ENCODE measurements at places on chromosomes 5 and 9. TPM values are rescaled to one million over a fixed set of nuclear protein-coding genes. Genes with fewer than 3 reads are reported as not detected.

The AQP3 gene
- 2.8 TPM for total RNA-seq

The IFNA21 gene
- total RNA-seq: not detected

The BAAT gene
- not detected for total RNA-seq

The SPEF2 gene
- 14.1 TPM for total RNA-seq

The ADCY2 gene
- not detected for total RNA-seq

The SLC6A7 gene
- not detected for total RNA-seq

- no peaks in the 10 kb centered on the region for H3K36me3 ChIP-seq
- peaks cover 64% of the 10 kb centered on the region for H3K27me3 ChIP-seq
- no peak overlapping the region for H3K27ac ChIP-seq
- no peak overlapping the region for H3K4me3 ChIP-seq
These were observed 67.2 kb downstream of the DMRT1 start for GRCh38 chr9:908536-909205.

GRCh38 chr9:9799287-9799686 is 813.5 kb downstream of the PTPRD start:
- no peaks in the 10 kb centered on the region for H3K4me1 ChIP-seq
- no peak overlapping the region for H3K4me3 ChIP-seq
- DNase-seq: no peak
- no peaks in the 10 kb centered on the region for H3K36me3 ChIP-seq

GRCh38 chr9:2319421-2319820 is 302.2 kb upstream of the VLDLR start:
- H3K36me3 ChIP-seq: no peaks in the 10 kb centered on the region
- no peak overlapping the region for H3K27ac ChIP-seq
- no peak for DNase-seq

GRCh38 chr5:59198365-59198764 is 615.5 kb downstream of the RAB3C start:
- no peak for DNase-seq
- H3K27me3 ChIP-seq: peaks cover 2% of the 10 kb centered on the region
- H3K4me1 ChIP-seq: peaks cover 6% of the 10 kb centered on the region
- no peak overlapping the region for H3K4me3 ChIP-seq
- no peaks in the 10 kb centered on the region for H3K36me3 ChIP-seq
- no peak overlapping the region for H3K27ac ChIP-seq

- H3K27ac ChIP-seq: no peak overlapping the region
- no peaks in the 10 kb centered on the region for H3K36me3 ChIP-seq
- H3K4me1 ChIP-seq: no peaks in the 10 kb centered on the region
- no peaks in the 10 kb centered on the region for H3K27me3 ChIP-seq
- no peak overlapping the region for H3K4me3 ChIP-seq
These were observed 522.9 kb downstream of the RASEF start for GRCh38 chr9:82539856-82540579.

DNA sequence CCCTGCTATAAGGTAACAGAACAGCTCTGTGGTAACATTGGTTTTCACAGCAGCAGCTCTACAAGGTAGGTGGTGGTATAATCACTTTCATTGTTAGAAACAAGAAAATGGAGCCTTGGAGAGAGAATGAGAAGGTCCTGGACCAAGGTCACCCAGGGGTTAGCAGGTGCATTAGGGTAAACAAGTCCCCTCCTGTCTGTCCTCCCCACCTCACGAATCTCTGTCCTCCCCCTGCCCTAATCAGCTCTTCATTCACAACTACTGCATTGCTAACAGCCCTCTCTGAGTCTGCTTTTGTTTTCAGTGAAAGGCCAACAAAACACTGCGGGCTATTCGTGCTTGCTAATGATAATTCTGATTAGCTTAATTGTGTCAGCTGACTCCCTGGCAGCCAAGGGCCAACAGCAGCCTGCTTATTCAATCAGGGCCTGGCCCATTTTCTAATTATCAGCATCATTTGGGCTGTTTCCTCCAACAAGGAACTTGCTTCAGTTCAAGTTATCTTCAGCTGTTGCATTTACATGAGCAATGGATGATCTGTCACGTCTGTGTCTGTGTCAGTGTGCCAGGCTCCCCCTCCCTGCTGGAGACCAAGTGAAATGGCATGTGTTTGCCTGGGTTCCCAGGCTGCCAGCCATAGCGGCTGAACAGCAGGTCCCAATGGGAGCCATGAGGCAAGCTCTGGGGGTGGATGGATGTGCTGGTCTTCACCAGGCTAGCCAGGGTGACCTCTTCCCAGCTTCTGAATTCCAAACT is 56.7 kb upstream of the EQTN start:
- H3K4me1 ChIP-seq: peaks cover 21% of the 10 kb centered on the region
- no peak overlapping the region for H3K4me3 ChIP-seq
- H3K36me3 ChIP-seq: no peaks in the 10 kb centered on the region
- no peak for DNase-seq
- peaks cover under 1% of the 10 kb centered on the region for H3K27me3 ChIP-seq

DNA sequence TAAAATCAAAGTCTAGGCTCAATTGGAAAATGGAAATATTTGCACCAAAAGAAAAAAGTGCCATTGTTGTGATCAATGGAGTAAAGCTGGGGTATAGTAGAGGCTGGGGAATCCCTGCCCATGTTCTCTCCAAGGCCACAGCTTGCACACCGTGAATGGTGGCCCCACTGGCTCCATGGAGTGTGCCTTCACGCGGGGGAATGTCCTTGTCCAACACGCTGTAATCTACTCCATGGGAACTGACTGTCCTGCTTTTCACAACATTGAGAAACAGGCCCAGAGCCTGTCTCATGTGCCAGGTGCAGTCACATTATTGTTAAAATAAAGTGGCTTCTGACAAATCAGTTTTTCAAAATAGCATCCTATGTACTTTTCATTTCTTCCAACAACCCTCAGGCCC is 33.1 kb upstream of the ITGA2 start:
- DNase-seq: no peak
- no peak overlapping the region for H3K4me3 ChIP-seq
- H3K27ac ChIP-seq: no peak overlapping the region
- no peaks in the 10 kb centered on the region for H3K4me1 ChIP-seq
- H3K36me3 ChIP-seq: peaks cover 1% of the 10 kb centered on the region
- peaks cover 4% of the 10 kb centered on the region for H3K27me3 ChIP-seq

DNA sequence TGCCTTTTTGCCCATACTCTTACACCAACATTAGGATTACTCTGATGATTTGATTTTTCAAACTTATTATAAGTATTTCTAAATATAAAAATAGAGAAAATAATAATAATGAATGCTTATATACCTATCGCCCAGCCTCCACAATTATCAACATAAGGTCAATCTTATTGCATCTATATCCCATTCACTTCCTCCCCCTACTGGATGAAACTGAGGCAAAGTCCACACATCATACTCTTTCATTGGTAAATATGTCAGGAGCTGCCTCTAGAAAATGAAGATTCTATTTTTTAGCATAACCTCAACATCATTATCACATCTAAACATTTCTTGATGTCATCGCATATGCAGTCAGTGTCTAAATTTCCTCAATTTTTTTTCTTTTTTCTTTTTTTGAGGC is 44.3 kb downstream of the SH3RF2 start:
- no peak for DNase-seq
- peaks cover 13% of the 10 kb centered on the region for H3K27me3 ChIP-seq
- no peaks in the 10 kb centered on the region for H3K36me3 ChIP-seq
- H3K27ac ChIP-seq: no peak overlapping the region
- no peak overlapping the region for H3K4me3 ChIP-seq

- no peaks in the 10 kb centered on the region for H3K36me3 ChIP-seq
- H3K27ac ChIP-seq: no peak overlapping the region
- H3K4me3 ChIP-seq: no peak overlapping the region
- peaks cover 42% of the 10 kb centered on the region for H3K27me3 ChIP-seq
- DNase-seq: no peak
- H3K4me1 ChIP-seq: no peaks in the 10 kb centered on the region
These were observed 33.5 kb upstream of the DMRT3 start for GRCh38 chr9:942805-943580.

DNA sequence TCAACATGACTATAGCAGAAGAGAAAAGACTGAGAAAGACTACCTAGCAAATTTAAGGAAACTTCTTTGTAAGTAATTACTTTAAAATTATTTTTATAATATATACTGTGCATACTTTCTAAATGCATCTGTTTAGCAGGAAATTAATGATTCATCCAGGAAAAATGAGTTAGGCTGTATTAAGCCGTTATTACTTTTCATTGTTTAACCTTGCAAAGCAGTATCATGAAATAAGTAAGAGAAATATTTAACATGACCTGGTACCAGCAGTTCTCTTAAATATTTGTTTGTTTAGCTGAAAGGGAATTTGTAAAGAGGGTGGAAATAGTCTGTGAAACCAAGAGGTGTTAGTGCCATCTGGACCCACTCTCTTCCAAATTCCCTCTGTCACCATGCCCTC is 175.0 kb downstream of the GNAQ start:
- H3K4me1 ChIP-seq: no peaks in the 10 kb centered on the region
- peaks cover 4% of the 10 kb centered on the region for H3K36me3 ChIP-seq
- no peaks in the 10 kb centered on the region for H3K27me3 ChIP-seq

- peak; percentile 44 for DNase-seq
- peaks cover 22% of the 10 kb centered on the region for H3K4me1 ChIP-seq
- peak within 1 kb of the TSS; percentile 88 for H3K4me3 ChIP-seq
- peaks cover 1% of the 10 kb centered on the region for H3K36me3 ChIP-seq
These were observed at the start of gene C5orf52 for GRCh38 chr5:157670662-157671591. TSS of gene C5orf52 (plus strand) at chr5:157671533. CDS start at chr5:157671615, 82 bp downstream.

GRCh38 chr5:134536876-134537275 is 11.4 kb downstream of the JADE2 start:
- peaks cover 34% of the 10 kb centered on the region for H3K4me1 ChIP-seq
- no peaks in the 10 kb centered on the region for H3K27me3 ChIP-seq
- peak; percentile 74 for DNase-seq
- peak overlapping the region; percentile 48 for H3K27ac ChIP-seq
- H3K36me3 ChIP-seq: peaks cover 24% of the 10 kb centered on the region

GRCh38 chr5:161751265-161751664 is 65.7 kb downstream of the GABRA6 start:
- H3K27me3 ChIP-seq: no peaks in the 10 kb centered on the region
- no peaks in the 10 kb centered on the region for H3K4me1 ChIP-seq
- no peak overlapping the region for H3K27ac ChIP-seq
- H3K4me3 ChIP-seq: no peak overlapping the region
- H3K36me3 ChIP-seq: no peaks in the 10 kb centered on the region

DNA sequence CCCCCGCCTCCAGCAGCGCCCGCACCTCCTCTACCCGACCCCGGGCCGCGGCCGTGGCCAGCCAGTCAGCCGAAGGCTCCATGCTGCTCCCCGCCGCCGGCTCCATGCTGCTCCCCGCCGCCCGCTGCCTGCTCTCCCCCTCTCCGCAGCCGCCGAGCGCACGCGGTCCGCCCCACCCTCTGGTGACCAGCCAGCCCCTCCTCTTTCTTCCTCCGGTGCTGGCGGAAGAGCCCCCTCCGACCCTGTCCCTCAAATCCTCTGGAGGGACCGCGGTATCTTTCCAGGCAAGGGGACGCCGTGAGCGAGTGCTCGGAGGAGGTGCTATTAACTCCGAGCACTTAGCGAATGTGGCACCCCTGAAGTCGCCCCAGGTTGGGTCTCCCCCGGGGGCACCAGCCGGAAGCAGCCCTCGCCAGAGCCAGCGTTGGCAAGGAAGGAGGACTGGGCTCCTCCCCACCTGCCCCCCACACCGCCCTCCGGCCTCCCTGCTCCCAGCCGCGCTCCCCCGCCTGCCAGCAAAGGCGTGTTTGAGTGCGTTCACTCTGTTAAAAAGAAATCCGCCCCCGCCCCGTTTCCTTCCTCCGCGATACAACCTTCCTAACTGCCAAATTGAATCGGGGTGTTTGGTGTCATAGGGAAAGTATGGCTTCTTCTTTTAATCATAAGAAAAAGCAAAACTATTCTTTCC is 19.3 kb downstream of the CDKN2A start:
- no peak for DNase-seq
- peaks cover 95% of the 10 kb centered on the region for H3K27me3 ChIP-seq
- H3K27ac ChIP-seq: no peak overlapping the region
- peaks cover 9% of the 10 kb centered on the region for H3K36me3 ChIP-seq

DNA sequence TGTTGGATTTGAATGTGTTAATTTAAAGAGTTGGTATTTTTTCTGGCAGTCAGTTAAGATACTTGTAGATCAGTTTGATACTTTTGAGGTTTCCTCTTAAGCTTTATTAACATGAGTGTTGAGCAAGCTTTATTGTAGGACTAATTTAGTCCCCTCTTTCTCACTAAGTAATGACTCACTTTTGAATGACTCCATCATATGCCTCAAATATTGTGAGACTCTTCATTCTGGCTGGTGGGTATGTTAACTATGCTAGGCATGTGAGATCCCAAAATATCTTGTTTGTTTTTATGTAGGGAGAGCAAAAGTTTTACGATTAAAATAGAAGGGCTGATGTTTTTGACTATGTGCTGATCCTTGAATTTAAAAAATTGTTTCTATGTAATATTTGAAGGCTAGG is 355.7 kb downstream of the IZUMO3 start:
- no peaks in the 10 kb centered on the region for H3K4me1 ChIP-seq
- DNase-seq: no peak
- H3K27ac ChIP-seq: no peak overlapping the region
- H3K36me3 ChIP-seq: no peaks in the 10 kb centered on the region

- DNase-seq: no peak
- peaks cover 43% of the 10 kb centered on the region for H3K27me3 ChIP-seq
These were observed 27.8 kb downstream of the ADRA1B start for GRCh38 chr5:159944056-159944600.

- H3K27me3 ChIP-seq: peaks cover 46% of the 10 kb centered on the region
- peaks cover 3% of the 10 kb centered on the region for H3K4me1 ChIP-seq
- no peak for DNase-seq
- peaks cover 2% of the 10 kb centered on the region for H3K36me3 ChIP-seq
- no peak overlapping the region for H3K27ac ChIP-seq
- no peak overlapping the region for H3K4me3 ChIP-seq
These were observed 57.7 kb downstream of the LMX1B start for GRCh38 chr9:126671381-126671831.

DNA sequence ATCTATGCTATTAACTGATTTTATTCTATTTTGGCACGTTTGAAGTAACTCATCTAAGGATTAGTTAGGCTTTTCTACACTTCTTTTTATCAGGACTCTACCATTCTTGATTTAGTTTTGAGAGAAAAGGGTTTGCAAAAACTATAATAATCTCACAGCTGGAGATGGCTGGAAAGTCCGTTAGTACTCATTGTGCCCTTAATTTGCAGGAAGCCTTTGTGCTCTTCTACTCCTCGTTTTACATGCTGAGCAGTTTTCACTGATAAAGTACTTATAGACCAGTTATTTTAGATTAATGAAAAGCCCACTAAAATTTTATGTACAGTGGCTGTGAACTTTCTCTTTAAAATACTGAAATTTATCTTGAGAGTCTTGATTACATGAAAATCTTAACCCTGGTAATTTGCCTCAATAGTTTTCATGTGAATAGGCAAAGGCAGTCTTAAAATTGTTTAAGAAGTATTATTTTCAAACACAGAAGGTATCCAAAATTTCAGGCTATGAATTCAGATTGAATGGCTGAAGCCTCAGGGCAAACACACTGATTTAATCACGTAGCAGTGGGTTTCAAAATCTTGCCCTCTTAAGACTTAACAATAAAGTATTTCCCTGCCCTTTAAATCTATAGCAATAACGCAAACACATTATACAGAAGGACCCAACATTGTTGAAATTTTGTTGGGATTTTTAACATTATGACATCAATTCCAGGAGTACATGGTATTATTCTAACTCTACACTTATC is 18.6 kb downstream of the MLLT3 start:
- H3K4me3 ChIP-seq: no peak overlapping the region
- DNase-seq: no peak
- H3K27ac ChIP-seq: no peak overlapping the region
- peaks cover 24% of the 10 kb centered on the region for H3K36me3 ChIP-seq
- peaks cover 38% of the 10 kb centered on the region for H3K4me1 ChIP-seq
